Vagina (tissue), 2 donors: ENCODE measurements at places on chromosomes 1 and 21.

- no peak for DNase-seq
Measured at GRCh38 chr1:18805925-18806849, 53.3 kb downstream of the TAS1R2 start.

GRCh38 chr1:217687511-217687910, 56.4 kb downstream of the SPATA17 start:
- no peak for DNase-seq

DNA sequence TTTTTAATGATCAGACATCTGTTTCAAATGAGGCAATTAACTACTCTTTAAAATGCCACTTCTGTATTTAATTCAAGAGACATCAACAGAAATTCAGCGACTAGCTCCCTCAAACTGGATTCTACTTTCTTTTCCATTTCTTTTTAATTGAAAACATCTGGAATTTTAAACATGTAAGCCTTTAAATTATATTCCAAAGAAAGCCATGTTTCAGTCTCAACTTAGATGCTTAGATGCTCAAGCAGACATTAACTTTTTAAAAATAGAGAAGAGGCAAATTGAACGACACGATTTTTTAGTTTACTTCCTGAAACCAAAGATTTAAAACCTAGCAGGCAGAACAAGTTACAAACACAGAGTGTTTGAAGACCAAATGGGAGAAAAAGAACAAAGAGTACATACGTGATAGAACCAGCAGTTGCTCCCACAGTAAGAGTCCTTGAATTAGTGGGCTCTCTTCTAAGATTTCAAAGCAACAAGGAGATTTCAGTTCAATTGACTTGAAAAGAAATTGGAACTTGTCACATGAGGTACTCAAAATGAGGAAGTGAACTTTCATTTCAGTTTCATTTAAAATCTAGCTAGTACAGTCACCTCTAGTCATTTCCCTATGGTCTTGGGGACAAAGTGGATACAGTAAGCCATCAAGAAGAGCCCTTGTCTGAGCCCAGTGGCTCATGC, at the start of gene CTSS:
Gene CTSS (minus strand): TSS at position 483 of the 681 bp plus-strand sequence. CDS start 1,015 bp downstream, outside the sequence.
- DNase-seq, result no peak

DNA sequence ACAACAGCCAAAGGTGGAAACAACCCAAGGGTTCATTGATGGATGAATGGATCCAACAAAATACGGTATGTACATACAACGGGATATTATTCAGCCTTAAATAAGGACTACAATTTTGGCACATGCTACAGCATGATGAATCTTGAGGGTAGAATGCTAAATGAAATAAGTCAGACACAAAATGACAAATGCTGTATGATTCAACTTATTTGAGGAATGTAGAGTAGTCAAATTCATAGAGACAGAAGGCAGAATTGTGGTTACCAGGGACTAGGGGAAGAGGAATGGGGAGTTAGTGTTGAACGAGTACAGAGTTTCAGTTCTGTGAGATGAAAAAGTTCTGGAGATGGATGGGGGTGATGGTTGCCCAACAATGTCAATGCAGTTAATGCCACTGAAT, 118.0 kb upstream of the PAXBP1 start:
- DNase-seq, result no peak

DNA sequence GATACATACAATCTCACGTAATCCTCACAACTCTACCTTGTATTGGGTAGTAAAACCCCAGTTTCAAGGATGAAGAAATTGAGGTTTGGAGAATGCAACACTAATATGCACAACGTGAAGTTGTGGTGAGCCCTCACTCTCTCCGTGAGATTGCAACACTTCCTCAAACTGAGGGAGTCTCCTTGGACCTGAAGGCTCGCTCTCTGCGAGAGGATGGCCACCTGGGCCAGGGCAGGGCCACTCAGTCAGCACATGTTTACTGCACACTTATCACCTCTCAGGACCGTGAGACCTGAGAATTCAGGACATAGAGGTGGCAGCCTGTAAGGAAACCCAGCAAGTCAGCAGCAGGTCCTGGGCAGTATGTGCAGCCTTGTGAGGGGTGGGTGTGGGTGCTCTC, 8.7 kb downstream of the SH3BP5L start:
- DNase-seq, result no peak

GRCh38 chr21:35427320-35428000, 378.4 kb upstream of the RUNX1 start:
- no peak for DNase-seq

- no peak for DNase-seq
Measured at GRCh38 chr21:34100790-34101189, 27.4 kb downstream of the MRPS6 start.

DNA sequence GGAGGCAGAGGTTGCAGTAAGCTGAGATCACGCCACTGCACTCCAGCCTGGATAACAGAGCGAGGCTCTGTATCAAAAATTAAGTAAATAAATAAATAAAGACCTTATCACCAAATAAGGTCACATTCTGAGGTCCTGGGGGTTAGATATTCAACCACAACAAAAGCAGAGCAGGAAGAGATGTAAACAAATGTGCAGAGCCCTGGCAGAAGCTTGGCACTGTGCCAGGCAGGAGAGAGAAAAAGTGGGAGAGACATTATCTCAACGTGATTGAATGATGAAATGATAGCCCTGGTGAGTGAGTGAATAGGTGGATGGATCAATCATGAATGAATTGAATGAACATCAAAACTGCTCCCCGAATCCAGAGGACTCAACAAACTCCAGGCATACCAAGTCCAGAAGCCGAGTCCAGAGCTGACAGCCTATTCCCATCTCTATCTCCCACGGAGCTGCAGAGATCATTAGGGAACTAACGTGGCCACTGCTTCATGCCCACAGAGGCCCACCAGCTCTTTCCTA, 150.7 kb downstream of the TOMM20 start:
- no peak for DNase-seq

DNA sequence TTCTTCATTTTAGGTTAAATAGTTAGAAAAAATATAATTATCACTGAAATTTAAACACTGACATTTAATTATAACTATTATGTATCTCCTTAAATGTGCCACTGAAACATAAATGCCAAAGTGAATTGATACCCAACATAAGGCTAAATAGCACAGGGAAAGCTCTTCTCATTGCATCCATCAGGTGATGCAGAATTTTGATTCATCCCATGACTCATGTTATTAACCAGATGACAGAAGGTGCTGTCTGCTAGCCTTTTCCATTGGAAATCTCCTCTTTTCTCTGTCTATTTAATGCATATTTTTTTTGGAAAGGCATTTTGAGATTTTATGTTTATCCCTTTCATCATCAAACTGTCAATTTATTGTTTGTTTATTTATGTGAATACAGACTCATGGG, 136.8 kb downstream of the KCNK2 start:
- no peak for DNase-seq

GRCh38 chr1:184801503-184801902, 46.8 kb upstream of the EDEM3 start:
- DNase-seq, result no peak

DNA sequence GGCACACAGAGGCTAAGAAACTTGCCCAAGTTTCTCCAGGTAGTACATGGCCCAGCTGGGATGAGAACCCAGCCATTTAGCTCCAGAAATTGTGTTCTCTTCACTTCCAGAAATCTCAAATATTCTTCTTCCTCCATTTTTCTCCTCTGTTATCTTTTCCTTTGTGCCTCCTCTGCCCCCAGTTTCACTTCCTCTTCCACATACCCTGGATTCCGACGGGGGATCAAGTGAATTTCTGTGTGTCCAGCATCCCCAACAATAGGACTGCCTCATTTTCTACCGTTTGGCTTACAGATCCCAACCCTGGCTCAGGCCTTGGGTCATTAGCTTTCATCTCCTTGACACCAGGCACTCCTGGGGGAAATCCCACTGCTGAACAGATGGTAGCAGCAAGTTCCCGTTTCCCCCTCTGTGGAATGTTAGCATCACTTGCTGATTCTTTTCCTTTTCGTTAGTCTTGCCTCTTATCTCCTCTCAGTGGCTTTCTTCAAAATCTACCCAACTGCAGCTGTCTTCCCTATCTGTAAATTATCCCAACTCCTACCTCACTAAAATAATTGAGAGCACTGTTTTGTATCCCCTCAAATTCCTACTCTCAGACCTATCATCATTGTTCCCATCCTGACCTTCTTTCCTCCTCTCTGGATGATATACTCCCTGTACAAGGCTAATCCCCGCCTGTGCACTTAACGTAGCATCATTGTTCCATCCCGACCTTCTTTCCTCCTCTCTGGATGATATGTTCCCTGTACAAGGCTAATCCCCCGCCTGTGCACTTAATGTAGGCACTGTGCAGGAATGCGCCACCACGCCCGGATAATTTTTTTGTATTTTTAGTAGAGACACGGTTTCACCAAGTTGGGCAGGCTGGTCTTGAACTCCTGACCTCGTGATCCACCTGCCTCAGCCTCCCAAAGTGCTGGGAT, 36.5 kb downstream of the SCCPDH start:
- DNase-seq, result no peak

DNA sequence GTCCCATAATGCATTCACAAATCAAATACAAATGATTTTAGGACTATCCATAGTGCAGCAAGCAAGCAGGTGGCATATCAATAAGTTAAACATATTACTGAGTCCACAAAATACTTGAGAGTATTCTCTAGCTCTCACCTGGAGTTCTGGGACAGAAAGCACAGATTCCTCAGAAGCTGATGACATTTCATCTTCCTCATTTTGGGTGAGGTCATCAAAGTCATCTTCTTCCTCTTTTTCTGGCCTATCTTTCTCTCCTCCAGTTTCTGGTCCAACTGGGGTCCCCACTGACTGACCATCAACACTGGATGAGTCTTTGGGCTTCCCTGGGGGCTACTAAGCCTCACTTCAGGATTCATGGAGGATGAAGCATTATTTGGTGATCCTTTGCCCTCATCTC, 38.9 kb downstream of the YY1AP1 start:
- no peak for DNase-seq

DNA sequence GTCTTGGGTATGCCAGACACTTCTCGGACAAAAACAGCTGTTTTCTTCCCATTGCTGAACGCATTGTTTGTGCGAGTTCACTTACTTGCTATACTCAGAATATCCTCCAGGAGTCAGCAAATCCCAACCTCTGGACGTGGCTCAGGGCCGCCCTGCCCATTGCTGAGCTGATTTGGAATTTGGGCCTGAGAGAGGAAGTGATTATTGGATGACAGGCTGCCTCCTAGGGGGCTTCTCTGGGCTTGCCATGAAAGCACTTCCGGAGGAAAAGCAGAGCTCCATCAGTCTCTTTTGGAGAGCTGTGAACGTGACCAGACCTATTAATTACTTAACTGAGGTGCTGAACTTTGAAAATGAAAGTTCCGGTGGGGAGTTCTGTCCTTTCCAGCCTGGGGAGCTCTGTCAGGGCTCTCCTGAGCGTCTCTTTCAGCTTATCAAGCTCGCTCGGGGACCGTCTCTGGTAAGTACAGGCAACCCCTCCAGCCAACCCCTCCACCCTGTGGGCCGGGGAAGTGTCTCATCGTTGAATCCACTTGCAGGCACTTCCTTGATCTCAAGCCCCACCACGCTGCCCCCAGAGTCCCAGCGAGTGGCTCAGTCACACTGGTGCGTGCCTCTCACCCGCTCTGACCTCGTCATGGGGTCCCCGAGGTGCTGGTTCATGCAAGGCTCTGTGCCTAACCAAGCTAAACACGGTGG, 76.9 kb downstream of the CLIC6 start:
- no peak for DNase-seq

- DNase-seq, result no peak
Measured at GRCh38 chr1:81573458-81573857, 227.3 kb upstream of the ADGRL2 start.

- no peak for DNase-seq
Measured at GRCh38 chr21:30306884-30307283, 13.2 kb downstream of the KRTAP26-1 start.

GRCh38 chr1:182478238-182478637, 28.3 kb downstream of the RGSL1 start:
- DNase-seq, result no peak

GRCh38 chr1:166302989-166303758, 136.4 kb upstream of the FAM78B start:
- no peak for DNase-seq

DNA sequence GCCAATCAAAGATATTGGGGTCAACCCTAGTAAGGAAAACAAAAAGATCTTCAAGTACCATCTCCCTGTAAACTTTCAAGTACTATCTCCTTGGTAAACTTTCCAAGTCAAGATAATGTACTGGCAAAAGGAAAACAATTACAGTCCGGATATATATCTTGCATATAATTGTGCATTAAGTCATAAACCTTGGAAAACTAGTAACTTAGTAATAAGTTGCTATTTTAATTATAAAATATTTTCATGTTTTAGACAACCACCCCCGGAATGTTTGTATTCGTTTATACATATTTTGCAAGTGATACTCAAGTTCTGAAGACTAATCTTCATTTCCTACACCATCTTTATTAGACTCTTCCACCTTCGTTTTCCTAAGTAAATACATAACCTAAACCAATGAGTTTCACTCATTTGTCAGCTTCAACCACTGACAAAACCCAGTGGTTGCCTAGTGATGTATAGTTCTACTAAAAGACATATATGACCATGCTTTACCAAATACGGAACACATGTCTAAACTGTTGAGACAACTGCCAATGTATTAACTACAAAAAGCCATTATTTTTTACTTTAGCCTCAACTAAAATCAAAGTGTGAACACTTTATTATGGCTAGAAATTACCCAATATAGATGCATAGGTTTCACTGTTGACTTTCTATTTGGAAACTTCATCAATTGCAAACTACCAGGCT, 1.7 kb downstream of the AKT3 start:
- DNase-seq, result no peak

DNA sequence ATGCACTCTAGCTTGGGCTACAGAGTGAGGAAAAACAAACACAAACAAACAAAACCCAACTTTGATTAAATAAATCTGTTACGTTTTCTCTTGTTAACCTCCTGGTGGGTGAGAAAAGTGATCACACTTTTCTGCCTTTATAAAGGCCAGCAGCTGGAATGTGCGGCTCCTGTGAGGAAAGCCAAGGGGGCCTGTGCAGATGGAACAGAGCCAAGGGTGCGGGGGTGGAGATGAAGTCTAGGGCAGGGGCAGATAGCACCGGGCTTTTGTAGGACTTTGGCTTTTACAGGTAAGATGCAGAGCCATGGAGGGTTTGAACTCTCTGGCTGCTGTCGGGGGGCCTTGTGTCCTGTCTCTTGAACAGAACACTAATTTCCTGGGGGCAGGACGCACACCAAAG, 40.7 kb upstream of the GPR37L1 start:
- no peak for DNase-seq

DNA sequence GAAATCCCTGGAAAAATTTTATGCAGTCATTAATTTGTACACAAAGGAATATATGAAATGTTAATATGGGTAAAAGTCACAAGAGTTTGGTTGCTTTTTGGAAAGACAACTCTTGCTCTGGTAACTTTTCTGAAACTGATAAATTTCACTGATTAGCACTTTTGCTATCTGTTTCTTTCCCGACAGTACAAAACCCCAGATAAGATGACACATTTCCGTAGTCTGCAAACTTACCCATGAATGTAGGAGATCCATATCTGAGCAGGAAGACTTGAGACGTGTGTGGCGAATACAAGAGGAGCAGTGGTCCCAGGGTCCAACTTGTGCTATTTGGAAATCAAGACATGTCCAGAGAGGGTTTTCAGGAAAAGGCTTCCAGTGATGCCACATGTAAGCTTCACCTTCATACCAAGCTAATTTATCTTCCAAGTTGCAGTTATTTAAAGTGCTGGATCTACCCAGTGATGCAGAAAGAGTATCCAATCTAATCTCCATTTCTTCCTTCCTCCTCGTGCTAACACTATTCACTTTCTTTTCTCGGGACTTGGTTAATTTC, 35.9 kb upstream of the SAMSN1 start:
- DNase-seq, result no peak
